ENCODE measurements at places on chromosomes 5 and 9.

DNA sequence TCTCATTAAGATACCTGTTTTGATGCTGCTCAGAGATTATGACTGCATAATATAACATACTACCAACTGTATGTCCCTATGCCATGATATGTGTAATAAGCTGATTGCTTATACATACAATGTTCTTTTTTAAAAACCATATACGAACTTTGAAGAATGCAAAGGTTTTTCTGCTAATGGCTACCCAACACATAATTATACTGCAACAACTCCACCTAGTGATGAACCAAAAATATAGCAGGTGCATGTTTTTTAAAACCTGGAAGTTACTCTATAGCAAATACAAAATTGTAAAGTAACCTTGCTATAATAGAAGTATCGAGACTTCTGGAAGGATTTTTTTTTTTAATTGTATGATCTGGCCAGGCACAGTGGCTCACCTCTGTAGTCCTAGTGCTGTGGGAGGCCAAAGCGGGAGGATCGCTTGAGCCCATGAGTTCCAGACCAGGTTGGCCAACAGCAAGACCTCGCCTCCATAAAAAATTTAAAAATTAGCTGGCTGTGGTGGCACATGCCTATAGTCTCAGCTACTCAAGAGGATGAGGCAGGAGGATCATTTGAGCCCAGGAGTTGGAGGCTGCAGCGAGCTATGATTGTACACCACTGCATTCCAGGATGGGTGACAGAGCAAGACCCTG, 49.1 kb downstream of the HOMER1 start:
- H3K36me3 ChIP-seq: no peaks in the 10 kb centered on the region
- H3K27me3 ChIP-seq: no peaks in the 10 kb centered on the region
- no peak overlapping the region for H3K4me3 ChIP-seq

DNA sequence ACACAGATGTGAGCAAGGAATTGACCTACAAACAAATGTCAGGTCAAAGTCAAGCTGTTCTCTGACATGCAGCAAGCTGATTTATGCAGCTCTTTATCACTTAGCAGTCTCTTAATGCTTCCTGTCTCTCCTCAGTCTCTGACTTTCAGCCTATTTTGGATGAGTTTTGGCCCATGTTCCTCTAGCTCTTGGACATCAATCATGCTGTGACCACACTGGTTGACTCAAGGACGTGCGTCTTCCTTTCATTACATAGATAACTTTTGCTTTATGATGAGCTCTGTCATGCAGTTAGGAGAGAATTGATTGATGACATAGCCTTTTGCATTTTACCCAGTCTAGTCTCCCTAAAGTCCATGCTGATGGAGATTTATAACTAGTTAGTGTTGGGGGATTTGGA, 9.4 kb upstream of the REEP5 start:
- no peak for DNase-seq
- peaks cover 40% of the 10 kb centered on the region for H3K4me1 ChIP-seq
- H3K27ac ChIP-seq: no peak overlapping the region
- H3K27me3 ChIP-seq: no peaks in the 10 kb centered on the region
- no peaks in the 10 kb centered on the region for H3K36me3 ChIP-seq
- H3K4me3 ChIP-seq: no peak overlapping the region

- H3K4me3 ChIP-seq: no peak overlapping the region
- DNase-seq: no peak
- no peaks in the 10 kb centered on the region for H3K36me3 ChIP-seq
- no peaks in the 10 kb centered on the region for H3K4me1 ChIP-seq
- no peak overlapping the region for H3K27ac ChIP-seq
Measured at GRCh38 chr5:54630738-54631359, 113.3 kb downstream of the SNX18 start.

DNA sequence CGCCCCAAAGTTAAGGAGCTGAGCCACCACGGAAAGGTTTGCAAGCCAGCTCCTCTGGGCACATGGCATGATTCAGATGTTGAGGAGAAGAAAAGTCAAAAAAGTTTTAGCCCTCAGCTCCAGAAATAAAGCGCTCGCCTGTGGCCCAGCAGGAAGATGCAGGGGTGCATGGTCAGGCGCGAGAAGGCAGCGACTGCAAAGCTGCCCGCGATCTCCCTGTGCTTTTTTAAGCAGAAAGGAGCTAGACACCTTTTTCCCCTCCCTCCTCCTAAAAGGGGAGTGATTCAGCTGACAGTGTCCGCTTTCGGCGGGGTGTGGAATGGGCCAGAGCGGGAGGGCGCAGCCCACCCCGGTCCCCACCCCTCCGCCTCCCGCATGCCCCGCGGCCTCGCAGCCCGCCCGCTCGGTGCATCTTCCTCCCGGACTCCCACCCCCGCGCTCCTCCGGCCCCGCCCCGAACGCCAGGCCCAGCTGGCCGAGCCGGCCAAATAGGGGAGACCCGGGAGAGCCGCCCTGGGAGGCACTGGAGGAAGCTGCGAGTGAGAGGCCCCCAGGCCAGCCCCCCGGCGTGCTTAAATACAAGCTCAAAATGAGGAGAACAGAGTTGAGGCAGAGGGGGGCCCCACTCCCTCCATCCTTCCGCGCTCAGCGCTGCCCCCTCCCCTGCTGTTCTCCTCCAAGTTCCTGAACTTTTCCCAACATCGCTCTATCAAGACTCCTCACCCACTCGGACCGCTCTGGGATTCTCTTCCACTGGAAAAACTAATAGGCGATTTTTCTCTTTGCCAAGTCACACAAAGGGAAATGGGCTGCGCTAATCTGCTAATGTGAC, at the start of gene ADAMTS12:
ADAMTS12 (minus strand) TSS at position 203 of the 832 bp plus-strand sequence; CDS start at position 69, 134 bp downstream.
- DNase-seq: no peak
- no peak within 1 kb of the TSS for H3K4me3 ChIP-seq
- peaks cover 53% of the 10 kb centered on the region for H3K27me3 ChIP-seq
- H3K36me3 ChIP-seq: no peaks in the 10 kb centered on the region
- no peaks in the 10 kb centered on the region for H3K4me1 ChIP-seq

GRCh38 chr5:51986733-51987132, 603.5 kb downstream of the ISL1 start:
- H3K27me3 ChIP-seq: no peaks in the 10 kb centered on the region
- H3K4me3 ChIP-seq: no peak overlapping the region

DNA sequence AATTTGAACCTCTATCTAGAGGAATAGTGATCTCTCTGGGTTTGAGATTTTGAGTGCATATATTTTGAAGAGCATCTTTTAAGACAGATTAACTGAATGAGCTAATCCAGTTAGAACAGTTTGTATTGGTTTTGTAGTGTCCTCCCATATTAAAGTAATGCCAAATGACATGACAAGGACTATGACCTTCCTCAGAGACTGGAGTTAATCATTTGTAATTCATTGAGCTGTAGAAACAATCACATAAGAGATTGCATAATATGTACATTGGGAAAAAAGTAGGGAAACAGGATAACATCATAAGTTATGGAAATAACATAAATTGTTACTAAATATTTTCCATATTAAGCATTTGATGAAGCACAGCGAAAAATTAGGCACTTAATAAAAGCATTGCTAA, 45.8 kb upstream of the PRDM9 start:
- H3K4me3 ChIP-seq: no peak overlapping the region
- H3K27me3 ChIP-seq: no peaks in the 10 kb centered on the region
- H3K4me1 ChIP-seq: no peaks in the 10 kb centered on the region

DNA sequence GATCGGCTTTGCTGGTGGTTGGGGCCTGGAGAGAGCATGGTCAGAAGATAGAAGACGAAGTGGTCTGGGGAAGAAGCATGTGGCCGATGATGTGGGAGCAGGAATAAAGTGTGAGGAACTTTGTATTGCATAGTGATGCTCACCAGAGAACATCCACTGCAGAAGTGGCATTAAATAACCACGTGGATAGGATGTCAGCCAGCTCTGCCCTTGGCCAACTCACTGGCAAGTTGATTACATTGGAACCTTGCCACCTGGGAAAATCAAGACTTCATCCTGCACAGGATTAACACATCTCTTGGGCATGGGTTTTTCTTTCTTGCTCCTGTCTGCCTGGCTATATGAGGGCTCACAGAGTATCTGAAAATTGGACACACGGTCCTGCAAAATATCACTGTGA, 217.4 kb downstream of the DMRT2 start:
- H3K4me3 ChIP-seq: no peak overlapping the region
- no peaks in the 10 kb centered on the region for H3K27me3 ChIP-seq
- no peaks in the 10 kb centered on the region for H3K36me3 ChIP-seq

GRCh38 chr9:110257097-110257841, 962 bp upstream of the TXN start:
- no peak for DNase-seq
- H3K27me3 ChIP-seq: no peaks in the 10 kb centered on the region
- H3K27ac ChIP-seq: peak overlapping the region; percentile 45
- peaks cover 32% of the 10 kb centered on the region for H3K4me1 ChIP-seq
- no peaks in the 10 kb centered on the region for H3K36me3 ChIP-seq

- no peaks in the 10 kb centered on the region for H3K36me3 ChIP-seq
- no peak overlapping the region for H3K27ac ChIP-seq
- no peak for DNase-seq
- H3K27me3 ChIP-seq: no peaks in the 10 kb centered on the region
- H3K4me3 ChIP-seq: no peak overlapping the region
Measured at GRCh38 chr5:68377733-68378132, 162.2 kb downstream of the PIK3R1 start.

All from CD4-positive, alpha-beta T cell (primary cell).